Activated T-helper 9 cell treated with anti-CD3 and anti-CD28 coated beads, Interleukin-2, amount 50 U/mL, for 16 hours (primary cell): ENCODE measurements at places on chromosomes 2 and 18.

- DNase-seq, result no peak
Observed at GRCh38 chr18:44195394-44196140, 485.1 kb upstream of the SETBP1 start.

- DNase-seq, result no peak
Observed at GRCh38 chr2:235827585-235827992, 333.7 kb downstream of the AGAP1 start.

- no peak for DNase-seq
Observed at GRCh38 chr2:134395779-134396178, 141.9 kb downstream of the MGAT5 start.

- DNase-seq, result no peak
Observed at GRCh38 chr2:17521621-17522020, 3.4 kb upstream of the RAD51AP2 start.

GRCh38 chr18:79013869-79014268 is 34.3 kb downstream of the SALL3 start:
- DNase-seq, result no peak

- DNase-seq, result no peak
Observed at GRCh38 chr2:121367246-121367900, 82.4 kb upstream of the TFCP2L1 start.

- DNase-seq, result no peak
Observed at GRCh38 chr18:65751155-65752085, 608 bp downstream of the CDH7 start.

- DNase-seq, result no peak
Observed at GRCh38 chr18:75754433-75754832, 326.9 kb upstream of the SMIM21 start.

DNA sequence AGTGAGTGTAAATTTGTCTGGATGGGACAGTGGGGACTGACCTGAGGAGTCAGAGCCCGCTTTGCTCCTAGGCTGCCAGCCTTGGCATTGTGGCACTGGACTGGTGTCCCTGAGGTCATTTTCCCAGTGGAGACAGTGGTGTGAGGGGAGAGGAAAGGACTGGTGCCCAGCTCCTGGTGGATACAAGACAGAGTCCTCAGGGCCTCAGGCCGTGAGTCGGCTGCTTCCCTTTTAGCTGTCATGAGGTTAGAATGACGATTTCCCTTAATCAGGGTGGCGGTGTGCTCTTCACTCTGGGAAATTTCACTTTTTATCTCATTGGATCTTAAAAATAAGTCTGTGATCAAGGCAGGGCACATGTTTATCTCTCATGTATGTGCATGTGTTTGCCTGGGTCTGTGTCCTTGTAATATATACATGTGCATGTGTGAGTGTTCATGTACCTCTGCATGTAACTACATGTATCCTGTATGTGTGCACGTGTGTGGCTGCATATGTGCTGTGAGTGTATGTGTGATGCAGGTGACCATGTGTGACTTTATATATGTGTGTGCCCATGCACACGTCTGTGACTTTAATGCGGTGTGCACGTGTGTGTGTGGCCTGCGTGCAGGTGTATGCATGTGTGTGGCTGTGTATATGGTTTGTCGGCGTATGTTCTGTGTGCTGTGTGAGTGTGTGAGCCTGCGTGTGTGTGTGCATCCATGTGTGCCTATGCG is 55.7 kb downstream of the GLI2 start:
- no peak for DNase-seq

- peak; percentile 23 for DNase-seq
Observed at GRCh38 chr2:191676790-191677645, 918 bp upstream of the NABP1 start.

DNA sequence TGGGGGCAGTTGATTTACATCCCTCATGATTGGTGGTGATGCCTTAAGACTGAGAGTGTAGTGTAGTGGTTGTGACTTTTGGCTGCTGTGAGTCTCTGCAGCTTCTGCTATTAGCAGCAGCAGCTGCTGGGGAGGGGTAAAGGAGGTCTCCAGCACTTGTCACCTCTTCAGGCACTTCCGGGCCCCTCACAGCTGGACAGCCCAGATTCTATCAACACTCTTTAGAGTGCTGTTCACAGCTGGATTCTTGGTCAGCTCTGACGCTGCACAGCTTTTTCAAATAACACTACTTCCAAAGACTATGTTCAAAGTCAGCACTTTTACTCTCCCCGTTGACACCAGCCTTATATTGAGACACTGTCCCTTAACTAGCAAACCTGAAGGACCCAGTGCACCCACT is 396.0 kb downstream of the MEIS1 start:
- DNase-seq, result no peak

DNA sequence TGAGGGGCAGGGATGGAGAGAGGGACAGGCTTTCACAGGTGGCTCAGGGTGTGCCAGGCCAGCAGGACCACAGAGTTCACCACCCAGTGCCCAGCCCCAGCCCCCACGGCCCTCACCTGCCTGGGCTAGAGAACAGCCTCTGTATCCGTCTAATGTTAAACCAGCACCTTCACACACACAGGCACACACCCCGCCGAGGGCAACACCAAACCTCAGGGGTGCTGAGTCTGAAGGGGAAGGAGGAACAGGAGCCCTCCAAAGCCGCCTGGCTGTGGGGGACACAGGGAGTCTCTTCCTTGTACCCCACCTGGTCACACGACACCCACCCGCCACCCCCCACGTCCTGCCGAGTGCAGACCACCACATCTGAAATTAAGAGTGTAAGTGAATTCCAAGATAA is 205.8 kb upstream of the SALL3 start:
- DNase-seq, result no peak

GRCh38 chr2:226184540-226184939 is 615.1 kb downstream of the IRS1 start:
- no peak for DNase-seq
